NCI-H187 treated with DMSO at 0.1 percent for 48 hours (cell line): ENCODE measurements at places on chromosomes 1 and 21.

DNA sequence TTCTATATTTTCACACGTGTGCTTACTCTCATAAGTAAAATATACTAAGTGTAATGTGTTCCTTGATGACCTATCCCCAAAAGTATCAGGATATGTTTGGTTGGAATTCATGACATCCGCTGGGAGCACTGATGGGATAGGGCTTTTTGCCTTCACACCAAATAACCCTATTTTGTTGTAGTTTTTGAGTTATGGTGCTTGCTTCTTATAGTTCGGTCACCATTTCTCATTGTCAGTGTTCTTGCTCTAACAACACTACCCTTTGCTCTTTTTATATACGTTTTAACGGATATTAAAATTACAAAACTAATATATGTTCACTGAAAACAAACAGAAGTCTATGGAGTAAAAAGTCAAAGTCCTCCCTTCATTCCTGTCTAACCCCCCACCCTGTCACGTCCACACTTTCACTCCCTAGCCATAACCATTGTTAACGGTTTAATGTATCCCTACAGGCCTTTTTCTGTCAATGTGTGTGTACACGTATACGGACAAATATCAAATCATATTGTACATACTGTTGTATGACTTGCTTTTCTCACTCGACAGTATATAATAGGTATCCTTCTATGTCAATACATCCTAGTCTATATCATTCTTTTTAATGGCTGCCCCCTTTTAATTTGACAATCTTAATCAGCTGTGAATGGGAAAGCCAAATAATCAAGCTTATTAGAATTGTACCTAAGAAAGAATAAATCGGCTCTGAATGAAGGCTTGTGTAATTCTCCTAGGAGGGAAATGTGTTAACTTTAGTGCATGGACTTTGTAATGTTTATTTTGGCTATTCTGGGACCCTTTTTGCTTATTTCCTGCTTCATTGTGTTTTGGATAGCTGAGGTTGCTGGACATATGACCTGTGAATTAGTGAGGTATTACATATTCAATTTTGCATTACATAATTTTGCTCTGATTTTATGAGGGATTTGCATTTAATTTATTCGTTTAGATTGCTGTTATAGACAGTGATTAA is 3.5 kb upstream of the RNF220 start:
- DNase-seq: no peak

DNA sequence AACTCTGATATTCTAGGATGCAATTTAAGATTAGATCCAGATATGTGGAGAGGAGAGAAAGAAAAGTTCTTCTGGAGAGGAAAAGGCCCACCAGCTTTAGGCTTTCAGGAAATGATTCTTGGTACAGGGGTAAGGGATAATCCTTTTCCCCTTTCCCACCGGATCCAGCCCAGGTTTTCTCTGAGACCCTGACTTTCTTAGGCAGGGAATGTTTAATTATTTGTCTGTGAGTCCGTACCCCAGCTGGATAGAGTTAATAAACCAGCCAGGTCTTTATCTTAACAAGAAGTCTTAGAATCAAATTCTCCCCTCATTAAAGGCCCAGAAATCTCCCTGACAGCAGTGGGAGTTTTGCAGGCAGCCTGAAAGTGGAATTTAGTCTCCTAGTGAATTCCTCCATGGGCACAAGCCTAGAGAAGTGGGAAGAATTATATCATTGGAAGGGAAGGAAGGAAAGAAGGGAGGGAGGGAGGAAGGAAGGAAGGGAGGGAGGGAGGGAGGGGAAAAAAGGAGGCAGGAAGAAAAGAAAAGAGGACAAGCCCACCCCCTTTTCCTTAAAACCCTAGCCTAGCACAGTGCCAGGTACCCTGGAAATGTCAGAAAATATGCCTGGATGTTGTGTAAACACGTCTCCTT is 189.0 kb downstream of the PLPP3 start:
- DNase-seq: no peak

DNA sequence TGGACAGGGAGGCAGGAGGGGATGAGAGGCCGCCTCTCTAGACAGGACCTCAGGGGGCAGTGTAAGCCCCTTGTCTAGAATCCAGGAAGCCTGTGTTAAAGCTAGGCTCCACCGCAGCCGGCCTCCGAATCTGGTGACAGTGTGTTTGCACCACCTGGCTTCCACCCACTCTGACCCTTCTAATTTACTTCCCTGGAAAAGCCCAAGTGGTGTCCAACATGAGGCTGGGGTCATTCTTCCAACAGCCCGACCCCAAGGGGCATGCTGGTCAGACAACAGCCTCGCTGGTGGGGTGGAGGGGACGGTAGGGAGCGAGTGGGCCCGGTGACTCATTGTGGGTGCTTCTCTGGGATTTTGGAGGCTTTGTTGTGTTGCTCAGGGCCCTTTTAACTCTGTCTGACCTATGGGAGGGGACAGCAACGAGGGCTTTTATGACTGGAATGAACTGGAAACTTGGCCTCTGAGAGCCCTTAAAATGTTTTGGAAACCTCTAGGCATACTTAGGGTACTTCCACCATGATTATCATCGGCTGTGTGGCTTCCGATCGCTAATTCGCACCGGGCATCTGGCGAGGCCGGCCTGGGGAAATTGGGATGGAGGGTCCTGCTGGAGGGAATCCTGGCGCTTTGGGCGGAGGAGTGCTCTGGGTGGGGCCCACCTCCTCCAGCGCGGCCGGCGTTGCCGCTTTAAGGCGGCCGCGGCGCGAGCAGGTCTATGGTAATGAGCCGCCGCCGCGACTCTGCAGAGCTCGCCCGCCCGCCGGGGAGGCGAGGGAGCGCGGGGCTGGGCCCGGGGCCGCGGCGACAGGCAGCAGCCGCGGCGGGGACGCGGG is at the start of gene CELSR2:
Gene CELSR2 (plus strand): TSS at position 743 of the 833 bp plus-strand sequence. CDS start 541 bp downstream, outside the sequence.
- no peak for DNase-seq

DNA sequence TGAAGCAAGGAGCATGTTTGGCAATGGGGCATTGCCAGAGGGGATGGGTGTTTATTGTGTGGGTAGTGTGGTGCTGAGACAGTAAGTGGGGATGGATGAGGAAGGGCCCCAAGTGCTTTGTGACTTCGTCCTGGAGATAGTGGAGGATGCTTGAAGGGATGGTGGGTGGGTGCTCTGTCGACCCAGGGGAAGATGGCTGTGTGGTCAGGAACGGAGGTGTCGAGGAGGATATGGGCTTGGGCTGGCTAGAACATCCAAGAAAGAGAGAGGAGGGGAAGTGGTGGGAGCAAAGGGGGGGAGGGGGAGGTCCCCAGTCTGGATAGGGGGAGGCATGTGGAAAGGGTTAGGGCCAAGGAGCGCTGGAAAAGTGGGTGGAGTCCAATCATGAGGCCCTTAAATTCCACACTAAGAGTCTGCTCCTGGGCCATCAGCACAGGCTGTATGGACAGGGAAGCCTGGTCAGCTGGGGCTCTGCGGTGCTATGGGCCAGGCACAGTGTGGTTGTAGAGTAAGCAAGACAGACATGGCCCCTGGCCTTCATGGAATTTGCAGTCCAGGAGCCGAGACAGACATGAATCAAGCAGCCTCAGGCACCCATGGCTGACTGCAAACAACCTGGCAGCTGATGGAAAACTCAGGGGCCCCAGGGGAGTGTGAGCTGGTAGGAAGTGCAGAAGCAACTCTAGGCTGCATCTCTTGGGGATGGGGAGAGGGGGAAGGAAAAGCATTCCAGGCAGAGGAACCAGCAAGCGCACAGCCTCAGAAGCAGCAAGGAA is 36.3 kb downstream of the EDN2 start:
- no peak for DNase-seq

DNA sequence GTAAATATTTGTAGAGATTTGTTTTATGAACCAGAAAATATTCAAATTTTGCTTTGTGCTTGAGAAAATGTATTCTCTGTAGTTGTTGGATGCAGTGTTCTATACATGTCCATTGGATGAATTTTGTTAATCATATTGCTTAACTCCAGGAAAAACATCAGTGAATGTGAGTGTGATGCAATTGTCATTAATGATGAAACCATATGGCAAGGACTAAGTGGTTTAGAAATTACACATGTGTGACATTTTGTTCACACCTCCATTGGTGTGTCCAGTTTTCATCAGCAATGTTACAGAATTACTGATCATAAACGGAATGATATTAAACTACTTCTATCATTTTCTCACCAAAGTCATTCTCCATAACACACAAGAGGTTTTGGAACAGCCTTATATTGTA is 151.8 kb upstream of the ST6GALNAC5 start:
- DNase-seq: no peak

DNA sequence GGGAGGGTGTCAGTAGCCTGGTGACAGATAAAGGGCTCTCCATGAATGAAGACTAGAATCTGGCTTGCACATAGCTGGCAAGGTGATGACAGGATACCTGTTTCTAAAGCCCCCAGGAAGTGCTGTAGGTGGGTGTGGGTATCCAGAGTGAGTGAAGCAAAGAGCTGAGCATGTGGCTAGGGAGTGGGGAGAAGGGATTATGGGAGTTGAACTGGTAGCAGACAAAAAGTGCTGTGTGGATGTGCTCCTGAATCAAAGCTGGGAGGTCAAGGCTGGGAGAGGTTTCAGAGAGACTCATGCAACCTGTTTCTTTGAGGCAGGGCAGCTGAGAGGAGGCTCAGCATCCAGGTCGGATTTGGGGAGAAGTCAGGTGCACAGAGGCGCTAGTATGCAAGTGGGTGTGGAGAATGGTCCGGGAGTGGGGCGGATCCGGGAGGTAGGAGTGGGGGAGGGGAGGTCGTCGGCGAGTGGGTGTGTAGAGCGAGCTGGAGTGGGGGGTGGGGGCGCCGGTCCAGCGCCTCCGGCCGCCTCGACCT is 600 bp downstream of the ASTN1 start:
- no peak for DNase-seq

GRCh38 chr1:16614361-16615252 is 1.2 kb upstream of the NBPF1 start:
- no peak for DNase-seq

- no peak for DNase-seq
Measured at GRCh38 chr1:210650403-210650802, 321.7 kb downstream of the HHAT start.

DNA sequence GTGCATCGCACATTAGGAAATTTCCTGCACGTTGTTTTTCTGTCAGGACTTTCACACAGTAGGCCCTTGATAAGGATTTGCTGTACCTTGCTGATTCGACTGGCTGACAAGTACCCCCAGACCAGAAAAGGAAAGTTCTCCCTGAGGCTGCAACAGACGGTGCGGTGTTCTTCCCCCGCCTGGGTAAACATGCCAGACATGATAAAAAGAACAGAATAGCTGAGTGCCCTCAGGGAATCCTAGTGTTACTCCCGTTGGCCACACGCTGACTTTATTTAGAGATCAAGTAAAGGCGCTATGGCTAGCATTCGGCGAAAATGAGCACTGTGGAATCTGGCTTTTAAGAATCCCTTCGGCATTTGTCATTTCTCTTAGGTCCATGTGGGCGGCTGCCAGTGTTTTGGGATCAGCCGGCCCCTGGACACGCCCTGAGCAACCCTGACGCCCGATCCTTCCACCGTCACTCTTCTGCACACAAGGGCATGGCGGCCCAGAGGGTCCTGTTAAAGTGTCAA is 607.7 kb downstream of the KIF26B start:
- no peak for DNase-seq

- no peak for DNase-seq
Measured at GRCh38 chr1:25875154-25875855, at the start of gene PAQR7. Gene PAQR7, minus strand, starts transcription at chr1:25875708. Its CDS starts 11,869 bp downstream, at chr1:25863839.

- no peak for DNase-seq
Measured at GRCh38 chr1:159175571-159175970, 4.2 kb downstream of the CADM3 start.

- DNase-seq: no peak
Measured at GRCh38 chr1:219476116-219476515, 136.8 kb downstream of the ZC3H11B start.

- no peak for DNase-seq
Measured at GRCh38 chr1:88001460-88001859, 672.8 kb downstream of the LMO4 start.

- no peak for DNase-seq
Measured at GRCh38 chr1:67332653-67333529, 25.2 kb downstream of the IL12RB2 start.

DNA sequence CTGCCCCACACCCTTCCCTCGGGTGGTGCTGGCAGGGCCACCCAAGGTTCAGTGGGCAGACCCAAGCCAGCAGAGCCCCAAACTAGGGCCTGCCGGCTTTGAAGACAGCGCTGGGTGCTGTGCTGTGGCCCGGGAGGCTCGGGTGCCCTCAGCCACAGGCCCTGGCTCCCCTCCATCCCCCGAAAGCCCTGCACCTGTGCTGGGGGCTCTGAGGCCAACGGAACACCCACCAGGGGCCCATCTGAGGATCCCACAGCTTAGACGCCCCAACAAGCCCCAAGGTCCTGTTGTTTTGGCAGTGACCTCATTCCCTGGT is 8.6 kb downstream of the ITGB2 start:
- no peak for DNase-seq

DNA sequence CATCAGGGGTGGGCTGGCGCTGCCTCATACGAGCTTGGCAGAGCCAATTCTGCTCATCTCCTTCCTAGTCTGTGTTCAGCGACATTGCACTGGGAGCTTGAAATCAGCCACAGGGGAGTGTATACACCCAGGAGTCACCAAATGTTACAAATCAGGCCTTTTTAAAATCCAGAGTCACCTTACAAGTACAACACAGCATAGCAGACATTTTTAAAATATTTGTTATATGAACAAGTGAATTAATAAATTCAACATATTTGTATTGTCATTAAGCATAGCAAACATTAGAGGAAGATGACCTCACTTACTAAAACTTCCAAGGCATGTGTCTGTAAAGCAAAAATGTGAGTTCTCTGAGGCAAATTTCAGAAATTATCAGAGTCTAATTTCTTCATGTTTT is 210.0 kb downstream of the HLX start:
- no peak for DNase-seq

- DNase-seq: no peak
Measured at GRCh38 chr1:180229483-180230415, at the start of gene LHX4. Gene LHX4, plus strand, starts transcription at chr1:180230264. Its CDS starts 266 bp downstream, at chr1:180230530.
